ENCODE measurements at places on chromosomes 6 and 20. TPM values are rescaled to one million over a fixed set of nuclear protein-coding genes. Genes with fewer than 3 reads are reported as not detected.

Gene OXT
- total RNA-seq, result not detected

Gene TCF21
- not detected for total RNA-seq

Gene DYNLT2
- 3.1 TPM for total RNA-seq

Gene STMND1
- not detected for total RNA-seq

Gene GPANK1
- total RNA-seq, result 8.6 TPM

Gene PSMB8
- total RNA-seq, result 36.0 TPM

Gene BEND6
- 12.0 TPM for total RNA-seq

Gene GID8
- total RNA-seq, result 27.9 TPM

Gene RSPO3
- 0.62 TPM for total RNA-seq

Gene TUBB2B
- total RNA-seq, result 114 TPM

Gene COL12A1
- 14.6 TPM for total RNA-seq

Gene MAP7
- 0.52 TPM for total RNA-seq

Gene TNXB
- total RNA-seq, result 0.36 TPM

Gene PHF10
- 44.1 TPM for total RNA-seq

Gene KCNK16
- total RNA-seq, result not detected

Gene C6orf132
- 0.16 TPM for total RNA-seq

Gene THEMIS
- not detected for total RNA-seq

Gene TRIM40
- not detected for total RNA-seq

Gene FAM184A
- total RNA-seq, result 1.5 TPM

Gene HLA-DPB1
- total RNA-seq, result 0.19 TPM

Gene DLK2
- total RNA-seq, result 3.3 TPM

Gene ECT2L
- not detected for total RNA-seq

Gene MOG
- not detected for total RNA-seq

Gene MATN4
- total RNA-seq, result not detected

Gene IL17A
- not detected for total RNA-seq

Gene SLC17A1
- total RNA-seq, result not detected

Gene GPSM3
- total RNA-seq, result 0.27 TPM

Measured in myocyte (in vitro differentiated cells).